ENCODE measurements at places on chromosomes 6 and 20.

DNA sequence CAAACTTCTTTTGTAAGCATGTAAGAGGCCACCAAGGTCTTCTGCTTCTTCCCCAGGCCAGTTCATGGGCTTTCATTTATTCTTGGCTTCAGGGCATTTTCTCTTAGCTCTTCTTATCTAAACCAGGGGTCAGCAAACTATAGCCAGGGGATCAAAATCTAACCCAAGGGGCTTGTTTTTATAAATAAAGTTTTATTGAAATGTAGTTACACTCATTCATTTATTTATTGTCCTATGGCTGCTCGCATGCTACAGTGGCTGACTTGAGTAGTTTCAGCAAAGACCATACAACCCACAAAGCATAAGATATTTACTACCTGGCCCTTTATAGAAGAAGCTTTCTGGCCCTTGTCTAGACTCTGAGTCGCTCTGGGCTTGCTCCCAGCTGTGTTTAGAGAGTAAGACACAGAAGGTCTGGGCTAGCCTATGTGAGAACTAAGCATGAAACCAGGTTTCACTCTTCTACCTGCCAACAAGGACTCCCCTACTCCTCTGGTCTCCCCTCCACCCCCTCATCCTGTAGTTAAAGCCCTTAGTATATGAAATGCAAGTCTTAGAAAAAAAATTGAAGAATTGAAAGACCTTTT, 43.2 kb downstream of the KHDC1L start:
- DNase-seq: no peak

DNA sequence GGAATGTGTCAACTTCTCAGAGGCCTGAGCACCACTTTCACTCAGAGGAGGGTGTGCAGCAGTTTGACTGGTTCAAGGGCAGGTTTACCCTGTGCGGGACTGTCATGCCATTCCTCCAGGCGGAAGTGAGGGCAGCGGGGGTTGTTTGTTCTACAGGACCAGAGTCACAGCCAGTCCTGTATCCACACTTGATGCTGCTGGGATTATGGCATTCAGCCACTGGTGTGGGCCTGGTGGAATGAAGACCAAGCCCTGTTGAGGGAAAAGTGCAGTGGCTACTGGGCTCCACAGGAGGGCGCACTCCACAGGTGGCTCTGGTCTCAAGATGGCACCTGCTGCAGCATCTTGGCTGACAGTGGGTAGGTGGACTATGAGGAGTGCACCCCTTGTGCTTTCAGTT, 14.8 kb downstream of the SEMG2 start:
- DNase-seq: no peak

DNA sequence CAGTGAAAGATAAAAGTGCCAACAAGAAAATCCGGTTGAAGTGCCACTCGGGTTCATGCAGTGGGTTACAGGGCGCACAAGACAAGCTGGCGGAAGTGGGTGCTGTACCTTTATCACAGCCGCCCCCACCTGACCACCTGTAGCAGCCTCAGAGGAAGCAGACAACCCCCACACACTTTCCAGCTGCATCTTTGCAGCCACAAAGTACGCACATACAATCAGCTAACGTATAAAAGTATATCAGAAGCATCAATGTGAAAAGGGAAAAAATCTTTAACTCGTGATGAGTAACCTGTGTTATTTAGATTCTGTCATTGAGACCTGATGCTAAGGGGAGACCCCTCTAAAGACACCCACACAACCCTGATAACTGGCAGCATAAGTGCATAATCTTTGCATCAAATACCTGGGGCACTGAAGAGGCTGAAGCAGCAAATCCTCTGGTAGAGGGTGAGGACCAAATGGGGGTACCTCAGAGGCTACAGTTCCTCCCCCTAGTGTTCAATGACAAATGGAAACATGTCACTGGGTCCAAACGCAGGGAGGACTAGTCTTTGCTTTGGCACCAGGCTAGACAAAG, 22.1 kb downstream of the BACH2 start:
- no peak for DNase-seq

- no peak for DNase-seq
Observed at GRCh38 chr20:34472246-34472925, 43.8 kb upstream of the DYNLRB1 start.

GRCh38 chr20:36320261-36320897, 14.2 kb downstream of the DLGAP4 start:
- DNase-seq: no peak

Data from renal cortex interstitium (tissue), 15 donors.